ENCODE measurements at places on chromosomes 2 and 18. TPM values are rescaled to one million over a fixed set of nuclear protein-coding genes. Genes with fewer than 3 reads are reported as not detected.

Gene MATN3
- total RNA-seq: 1.2 TPM

Gene ICOS
- not detected for total RNA-seq

DNA sequence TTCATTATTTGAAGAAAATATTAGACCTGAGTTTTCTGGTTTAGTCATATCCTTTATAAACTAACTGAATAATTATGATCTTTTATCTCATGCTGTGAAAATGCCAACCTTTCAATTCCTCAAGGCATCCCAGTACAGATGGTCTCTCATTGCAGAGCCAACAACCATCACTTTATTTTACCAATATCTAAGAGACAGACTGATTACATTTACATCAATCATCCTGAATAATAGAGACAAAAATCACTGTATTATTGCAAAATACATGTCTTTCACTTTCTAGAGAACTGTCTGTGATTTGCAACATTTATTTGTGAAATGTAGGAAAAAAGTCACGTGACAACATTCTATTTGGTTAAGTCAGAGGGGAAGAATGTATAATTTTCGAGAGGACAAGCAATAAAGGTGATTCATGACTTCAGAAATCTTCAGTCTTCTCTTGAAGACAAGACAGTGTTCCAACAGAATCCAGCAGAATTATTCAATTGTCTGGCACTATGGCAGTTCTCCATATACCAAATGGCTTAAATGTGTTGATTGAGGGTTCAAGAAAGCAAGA is 503.6 kb upstream of the SYT4 start:
- no peak for DNase-seq

DNA sequence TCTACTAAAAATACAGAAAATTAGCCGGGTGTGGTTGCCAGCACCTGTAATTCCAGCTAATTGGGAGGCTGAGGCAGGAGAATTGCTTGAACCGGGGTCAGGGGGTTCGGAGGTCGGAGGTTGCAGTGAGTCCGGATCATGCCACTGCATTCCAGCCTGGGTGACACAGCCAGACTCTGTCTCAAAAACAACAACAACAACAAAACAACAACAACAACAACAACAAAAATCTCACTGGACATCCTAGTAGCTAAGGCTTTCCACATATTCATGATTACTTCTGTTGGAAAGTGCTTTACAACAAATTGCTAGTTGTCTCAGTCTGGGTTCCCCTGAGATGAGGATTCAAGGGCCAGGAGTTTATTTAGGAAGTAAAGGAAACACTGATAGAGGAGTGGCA is 4.3 kb upstream of the MROH2A start:
- no peak for DNase-seq

Gene MOGAT1
- not detected for total RNA-seq

Gene SPR
- 27.0 TPM for total RNA-seq

- DNase-seq: no peak
Measured at GRCh38 chr2:207149249-207150213, 16.2 kb downstream of the KLF7 start.

Gene SF3B6
- total RNA-seq: 89.0 TPM

DNA sequence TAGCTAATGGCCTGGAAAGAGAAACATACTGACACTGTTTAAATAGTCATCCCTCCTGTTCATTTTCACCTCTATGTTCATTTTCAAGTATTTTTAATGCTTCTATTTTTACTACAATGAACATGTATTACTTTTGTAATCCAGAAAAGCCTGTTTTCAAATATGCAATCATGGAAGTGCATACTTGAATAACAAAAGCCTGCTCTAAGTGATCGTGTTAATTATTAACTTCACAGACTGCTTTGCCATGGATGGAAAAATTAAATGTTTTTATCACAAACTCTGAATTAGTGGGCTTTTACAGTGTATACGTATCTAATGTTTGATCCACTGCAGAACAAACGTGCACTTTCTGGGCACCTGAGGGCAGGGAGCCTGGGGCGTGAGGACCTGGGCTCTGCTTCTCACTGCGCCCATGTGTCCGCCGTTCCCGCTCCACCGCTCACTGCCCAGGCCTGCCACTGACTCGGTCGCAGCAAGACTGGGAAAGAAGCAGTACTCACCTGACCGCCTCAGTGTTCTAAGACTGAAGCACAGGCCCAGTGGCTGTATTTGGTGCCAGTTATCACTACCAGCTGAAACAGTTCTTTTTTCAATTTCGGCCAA is 80.6 kb downstream of the UXS1 start:
- no peak for DNase-seq

DNA sequence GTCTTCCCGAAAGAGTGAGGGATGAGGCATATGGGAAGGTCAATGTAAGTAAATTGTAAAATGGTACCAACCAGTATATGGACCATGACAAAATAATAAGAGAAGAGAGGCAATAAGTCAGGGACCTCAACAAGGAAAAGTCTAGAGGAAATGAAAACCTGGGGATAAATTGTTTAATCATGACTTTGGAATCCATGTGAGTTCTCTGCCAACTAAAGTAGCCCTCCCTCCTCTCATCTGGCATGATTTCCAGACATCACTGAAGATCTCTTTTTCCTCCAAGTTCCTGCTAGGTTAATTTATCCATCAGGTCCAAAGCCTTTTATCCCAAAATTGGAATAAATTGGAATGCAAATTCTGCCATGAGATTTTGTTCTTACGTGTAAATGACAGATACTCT is 417.9 kb downstream of the NRXN1 start:
- DNase-seq: no peak

DNA sequence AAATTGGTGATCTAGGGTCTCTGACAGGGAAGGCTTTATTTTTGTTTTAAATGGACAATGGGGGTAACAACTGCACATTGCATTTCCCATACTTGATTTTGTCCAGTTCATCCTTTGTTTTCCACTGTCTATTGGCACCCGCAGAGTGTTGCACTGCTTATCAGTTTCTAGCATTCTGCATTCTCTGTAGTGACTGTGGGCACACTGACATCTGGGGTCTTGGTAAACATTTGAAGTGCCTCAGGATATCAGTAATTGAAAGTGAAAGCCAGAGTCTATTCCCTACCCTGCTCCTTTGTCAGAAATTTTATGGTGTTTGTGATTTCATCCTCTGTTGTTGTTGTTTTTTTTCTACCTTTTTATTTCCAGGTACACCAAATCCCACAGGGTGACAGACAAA is 132.1 kb upstream of the EPC2 start:
- no peak for DNase-seq

- no peak for DNase-seq
Measured at GRCh38 chr2:143786026-143786765, 657.0 kb downstream of the ARHGAP15 start.

GRCh38 chr2:45610281-45611019 is 617 bp downstream of the SRBD1 start:
- DNase-seq: peak; percentile 85

DNA sequence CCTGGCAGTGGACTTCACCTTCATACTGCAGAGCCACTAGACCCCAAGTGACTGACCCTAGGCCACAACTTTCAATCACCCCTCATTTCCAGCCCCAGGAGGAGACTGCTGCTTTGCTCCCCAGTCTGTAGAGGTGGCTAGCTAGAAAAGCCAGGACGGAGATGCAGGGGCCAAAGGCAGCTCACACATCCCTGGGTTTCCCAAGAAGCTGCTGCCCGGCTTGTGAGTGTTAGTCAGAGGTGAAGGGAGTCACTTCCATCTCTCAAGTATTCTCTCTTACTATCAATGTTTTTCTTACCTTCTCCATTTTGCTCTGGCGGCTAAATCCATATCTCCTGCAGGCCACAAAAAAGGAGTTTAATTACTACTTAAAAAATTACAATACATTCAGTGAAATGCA is 36.2 kb downstream of the CCDC93 start:
- no peak for DNase-seq

Gene PIEZO2
- total RNA-seq: 10.7 TPM

Gene NEU2
- not detected for total RNA-seq

Gene MARCHF4
- 0.19 TPM for total RNA-seq

Gene IL36B
- total RNA-seq: not detected

DNA sequence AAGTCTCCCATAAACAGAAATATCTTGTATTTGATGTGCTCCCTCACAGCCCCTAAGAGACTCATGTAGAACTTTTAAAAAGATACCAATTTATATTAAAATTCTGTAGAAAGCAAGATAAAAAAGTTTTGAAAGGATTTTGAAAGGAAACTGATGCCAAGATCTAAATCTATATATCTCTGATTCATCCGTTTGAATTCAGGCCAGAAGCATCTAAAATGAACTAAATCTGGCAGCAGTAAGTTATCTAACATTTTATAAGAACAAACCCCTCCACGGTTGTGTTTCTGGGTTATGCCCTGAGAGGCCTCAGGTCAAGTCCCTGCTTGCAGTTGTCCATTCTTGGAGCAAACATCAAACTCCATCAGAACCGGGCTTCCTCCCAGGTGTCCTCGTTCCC is 165.8 kb downstream of the FBXO15 start:
- no peak for DNase-seq

- no peak for DNase-seq
Measured at GRCh38 chr18:23504720-23505119, 1.4 kb downstream of the RMC1 start.

Gene DGUOK
- total RNA-seq: 44.6 TPM

DNA sequence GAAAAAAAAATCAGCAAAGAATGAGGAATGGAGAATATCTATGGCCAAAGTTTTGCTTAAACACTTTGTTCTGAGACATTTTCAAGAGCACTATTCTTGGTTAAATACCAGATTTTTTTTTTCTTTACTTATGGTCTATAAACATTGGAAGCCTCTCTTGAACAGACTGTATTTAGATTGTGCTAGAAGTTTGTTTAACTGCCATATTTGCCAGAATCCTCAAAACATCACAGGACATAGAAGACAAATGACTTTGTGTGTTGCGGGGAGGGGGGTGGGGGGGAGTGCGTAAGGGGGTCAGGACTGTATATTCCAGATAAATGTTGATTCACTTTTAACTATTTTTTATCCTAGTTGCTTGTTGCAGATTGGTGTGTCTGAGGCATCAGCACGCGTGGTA is 262.0 kb downstream of the MEIS1 start:
- no peak for DNase-seq
